Tibial nerve (tissue), 4 donors: ENCODE measurements at places on chromosomes 13 and 19.

GRCh38 chr13:69069554-69070133 is 1038.0 kb upstream of the ATXN8OS start:
- no peak for DNase-seq

DNA sequence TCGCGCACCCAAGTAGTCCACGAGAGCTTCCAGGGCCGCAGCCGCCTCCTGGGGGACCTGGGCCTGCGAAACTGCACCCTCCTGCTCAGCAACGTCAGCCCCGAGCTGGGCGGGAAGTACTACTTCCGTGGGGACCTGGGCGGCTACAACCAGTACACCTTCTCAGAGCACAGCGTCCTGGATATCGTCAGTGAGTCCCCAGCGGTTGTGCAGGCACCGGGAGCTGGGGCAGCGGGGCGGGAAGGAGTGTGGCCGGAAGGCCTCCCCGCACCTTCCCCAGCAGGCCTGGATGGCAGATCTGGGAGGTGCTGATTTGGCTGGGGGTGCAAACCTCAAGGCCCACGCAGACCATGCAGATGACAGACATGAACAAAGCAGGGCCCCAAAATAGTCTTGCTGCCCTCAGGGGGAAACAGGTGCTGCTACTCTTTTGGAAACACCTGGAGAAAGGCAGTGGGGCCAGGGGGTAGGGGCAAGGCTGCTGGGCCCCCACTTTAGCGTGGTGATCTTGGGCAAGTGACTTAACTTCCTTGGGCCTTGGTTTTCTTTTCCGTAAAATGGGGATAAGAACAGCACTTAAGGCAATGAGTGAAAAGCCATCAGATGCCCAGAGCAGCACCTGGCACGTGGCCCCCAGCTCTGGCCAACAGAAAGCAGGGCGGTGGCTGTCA is 4.0 kb downstream of the MAG start:
- no peak for DNase-seq

DNA sequence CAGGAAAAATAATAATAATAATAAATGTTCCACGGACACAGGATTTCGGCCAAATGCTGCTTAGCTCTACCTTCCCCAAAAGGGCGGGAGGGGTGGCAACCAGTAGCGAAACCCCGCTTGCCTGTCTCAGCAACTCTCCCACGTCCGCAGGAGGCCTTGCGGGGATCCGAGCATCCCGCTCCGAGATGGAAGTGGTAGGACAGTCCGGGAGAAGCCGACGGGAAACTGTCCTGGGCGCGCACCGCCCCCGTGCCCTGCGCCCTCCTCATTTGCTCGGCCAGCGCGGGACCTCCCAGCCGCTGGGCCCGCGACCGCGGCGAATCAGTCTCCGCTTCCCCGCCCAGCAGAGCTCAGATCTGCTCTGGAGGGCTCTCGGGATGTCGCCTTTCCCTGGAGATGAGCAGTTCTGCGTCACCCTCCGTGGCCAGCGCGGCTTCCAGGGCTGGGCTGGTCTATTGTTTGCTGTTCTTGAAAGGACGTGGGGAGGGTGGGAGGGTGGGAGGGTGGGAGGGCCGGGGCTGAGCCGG is 48.9 kb upstream of the PABPC3 start:
- DNase-seq: no peak

- no peak for DNase-seq
These were observed 4.8 kb upstream of the FBXL3 start for GRCh38 chr13:77031656-77032243.

GRCh38 chr19:5686647-5687359 is 3.3 kb upstream of the RPL36 start:
- peak; percentile 97 for DNase-seq

DNA sequence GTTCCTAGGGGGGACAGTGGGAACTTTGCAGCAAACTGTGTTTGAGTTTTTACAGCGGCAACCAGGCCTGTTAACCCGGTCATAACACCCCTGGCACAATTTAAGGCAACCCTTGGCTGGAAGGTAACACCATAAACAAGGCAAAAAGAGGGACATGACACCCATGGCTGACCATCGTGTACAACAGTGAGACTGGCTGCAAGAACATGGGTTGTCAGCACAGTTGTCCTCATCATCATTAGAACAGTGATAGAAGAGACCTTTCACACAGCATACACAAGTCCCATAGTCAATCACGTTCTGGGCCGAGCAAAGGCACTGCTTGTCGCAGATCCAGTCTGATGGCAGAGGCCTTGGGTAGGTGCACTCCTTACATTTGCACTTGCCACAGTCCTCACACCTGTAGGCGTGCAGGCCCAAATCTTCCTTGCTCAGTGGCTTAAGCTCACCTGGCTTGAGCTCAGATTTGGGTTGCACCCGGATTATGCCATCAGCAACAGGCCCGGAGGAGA is 4.1 kb downstream of the SPRY2 start:
- DNase-seq: no peak

- no peak for DNase-seq
These were observed 557 bp downstream of the ZNF576 start for GRCh38 chr19:43596842-43597461.

DNA sequence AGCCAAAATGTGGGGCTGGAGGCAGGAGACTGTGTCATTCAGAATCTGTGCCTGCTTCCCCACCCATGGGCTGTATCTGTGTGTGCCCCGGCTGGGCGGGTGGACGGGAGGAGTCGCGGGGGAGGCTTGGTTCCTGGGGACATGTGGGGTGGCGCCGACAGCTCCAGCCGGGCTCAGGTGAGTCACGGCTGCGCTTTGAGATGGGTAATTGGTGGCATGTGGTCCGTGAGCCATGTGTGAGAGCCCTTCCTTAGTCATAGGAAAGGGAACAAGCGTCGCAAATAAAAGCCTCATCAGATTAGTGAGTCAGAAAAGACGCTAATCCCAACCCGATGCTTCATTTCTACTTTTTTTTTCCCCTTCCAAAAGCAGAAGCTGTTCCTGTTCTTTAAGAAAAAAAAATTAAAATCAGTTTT is 118.6 kb upstream of the ZNF536 start:
- DNase-seq: no peak
